Fibroblast of gingiva (primary cell): ENCODE measurements at places on chromosomes 13 and 19.
A peak's percentile ranks its signal among the peaks of the same experiment; 100 is the strongest.

- no peak for DNase-seq
These were observed 20.4 kb downstream of the ZNF578 start for GRCh38 chr19:52473655-52474350.

- peak; percentile 84 for DNase-seq
These were observed 514.5 kb downstream of the IRS2 start for GRCh38 chr13:109271555-109272541.

DNA sequence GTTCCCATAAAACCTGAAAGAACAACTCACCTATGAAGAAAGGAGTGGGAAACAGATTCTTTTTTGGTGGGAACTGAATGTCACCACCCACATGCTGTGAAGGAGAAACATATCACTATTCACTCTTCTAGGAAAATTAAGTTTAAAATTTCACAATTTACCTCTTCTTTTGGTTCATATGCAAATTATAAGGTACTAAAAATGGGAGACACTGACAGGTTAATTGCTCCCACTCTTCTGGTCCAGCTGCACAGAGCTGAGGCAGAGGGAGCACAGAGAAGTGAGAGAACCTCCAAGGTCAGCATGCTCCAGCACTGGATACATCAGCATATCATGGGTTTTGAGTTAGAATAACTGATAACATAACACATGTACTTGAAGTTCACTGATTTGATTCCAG lies 186.9 kb downstream of the FGF14 start:
- no peak for DNase-seq

GRCh38 chr13:52345048-52345447 lies 60.9 kb downstream of the THSD1 start:
- DNase-seq, result no peak

- DNase-seq, result no peak
These were observed 8.9 kb upstream of the DGKH start for GRCh38 chr13:42039457-42039945.

DNA sequence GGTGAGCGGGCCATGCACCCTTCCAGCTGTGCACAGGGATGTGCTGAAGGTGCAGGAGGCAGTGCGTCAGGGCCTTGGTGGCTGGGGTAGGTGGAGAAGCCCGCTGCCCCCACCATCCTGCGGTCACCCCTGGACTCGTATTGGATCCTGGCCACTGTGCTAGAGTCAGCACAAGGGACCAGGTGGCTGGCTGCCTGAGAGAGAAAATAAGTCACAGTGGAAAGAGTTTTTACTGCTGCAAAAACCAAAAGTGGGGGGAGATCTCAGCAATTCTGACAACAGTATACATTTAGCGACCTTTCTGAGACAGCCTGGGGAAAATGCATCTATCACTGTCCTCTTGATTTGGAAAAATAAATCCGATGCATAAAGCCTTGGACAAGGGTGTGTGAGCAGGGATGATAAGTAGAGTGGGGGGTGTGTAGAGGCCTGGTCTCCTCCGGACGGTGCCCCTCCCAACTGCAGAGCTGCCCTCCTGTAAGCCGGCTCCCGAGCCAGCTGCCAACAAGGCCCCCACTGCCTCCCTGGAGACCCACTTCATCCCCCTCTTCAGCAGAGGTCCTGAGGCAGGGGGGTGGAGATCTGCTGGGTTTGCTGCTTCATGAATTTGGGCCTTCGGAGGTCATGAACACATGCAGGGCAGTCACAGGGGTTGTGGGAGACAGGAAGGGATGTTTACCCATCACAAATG lies 84.2 kb downstream of the SLC7A1 start:
- no peak for DNase-seq

DNA sequence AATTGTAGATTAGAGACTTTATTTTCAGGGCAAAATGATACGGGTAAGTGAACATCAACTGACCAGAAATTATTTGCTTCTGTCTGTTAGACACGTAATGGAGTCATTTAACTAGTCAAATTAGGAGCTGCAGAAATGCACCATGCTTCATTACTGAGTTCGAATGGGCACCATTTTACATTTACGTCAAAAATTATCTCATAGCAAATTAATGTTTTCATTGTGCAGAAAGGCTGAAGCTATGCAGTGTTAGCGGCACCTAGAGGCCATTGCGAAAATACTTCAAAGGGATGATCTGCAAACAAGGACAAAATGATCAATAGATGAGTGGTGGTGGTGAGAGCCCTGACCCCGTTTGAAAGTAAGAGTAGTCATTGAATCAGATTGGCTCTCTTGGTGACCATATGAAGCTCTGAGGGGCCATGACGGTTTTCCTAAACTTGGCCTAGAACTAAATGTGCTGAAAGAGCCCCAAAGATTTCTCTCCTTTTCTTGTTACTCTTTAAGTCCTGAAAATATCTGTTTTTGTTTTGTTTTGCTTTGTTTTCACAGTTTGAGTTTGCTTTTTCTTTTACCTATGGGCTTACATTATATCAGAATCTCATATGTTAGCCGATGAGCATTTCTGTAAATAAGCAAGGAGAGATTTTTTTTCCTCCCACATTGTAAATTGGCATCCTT lies 277.9 kb downstream of the ZNF536 start:
- peak; percentile 32 for DNase-seq

GRCh38 chr13:36848199-36848982 lies 29.4 kb downstream of the RFXAP start:
- no peak for DNase-seq

DNA sequence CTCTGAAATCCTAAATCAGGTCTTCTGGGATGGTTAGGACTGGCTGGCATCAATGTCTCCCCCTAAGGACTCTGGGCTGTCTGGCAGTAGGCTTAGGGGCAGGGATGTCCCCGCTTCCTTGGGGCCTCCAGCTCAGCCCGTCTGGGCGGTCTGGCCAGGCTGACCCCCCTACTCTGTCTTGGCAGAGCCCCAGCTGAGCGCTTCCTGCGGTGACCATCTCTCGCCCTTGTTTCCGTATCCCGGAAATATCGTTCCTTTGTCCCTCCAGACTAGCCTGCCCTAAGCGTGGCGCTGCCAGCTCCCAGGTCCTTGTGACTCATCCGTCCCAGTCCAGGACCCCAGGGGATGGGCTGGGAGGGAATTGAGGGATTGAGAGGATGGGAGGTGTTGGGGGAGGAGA lies 11.3 kb downstream of the GTPBP3 start:
- DNase-seq, result peak; percentile 62

DNA sequence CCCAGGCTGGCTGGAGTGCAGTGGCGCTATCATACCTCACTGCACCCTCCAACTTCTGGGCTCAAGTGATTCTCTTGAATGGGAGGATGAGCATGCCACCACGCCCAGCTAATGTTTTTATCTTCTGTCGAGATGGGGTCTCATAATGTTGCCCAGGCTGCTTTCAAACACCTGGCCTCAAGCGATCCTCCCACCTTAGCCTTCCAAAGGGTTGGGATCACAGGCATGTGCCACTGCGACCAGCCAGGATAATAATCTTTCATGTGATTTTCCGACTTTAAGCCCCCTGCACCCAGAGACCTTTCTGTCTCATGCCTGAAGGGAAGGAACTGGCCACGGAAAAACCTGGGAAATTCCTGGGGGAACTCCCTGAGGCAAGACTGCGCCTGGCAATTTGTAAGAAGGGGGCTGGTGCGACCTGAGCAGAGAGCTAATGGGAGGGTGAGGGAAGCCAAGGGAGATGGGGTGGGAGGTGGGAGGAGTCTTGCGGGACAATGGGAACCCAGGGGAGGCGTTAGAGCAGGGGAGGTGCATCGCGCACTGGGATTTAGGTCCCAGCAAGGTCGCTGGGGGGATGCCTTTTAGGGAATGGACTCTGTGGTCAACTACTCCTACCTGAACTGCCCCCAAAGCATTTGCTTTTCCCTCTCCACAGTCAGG lies 1.2 kb upstream of the CCDC124 start:
- DNase-seq, result no peak
